HL-60 (cell line): ENCODE measurements at places on chromosomes 3 and 15.

- no peak for DNase-seq
These were observed 335.1 kb upstream of the THRB start for GRCh38 chr3:24829629-24830229.

DNA sequence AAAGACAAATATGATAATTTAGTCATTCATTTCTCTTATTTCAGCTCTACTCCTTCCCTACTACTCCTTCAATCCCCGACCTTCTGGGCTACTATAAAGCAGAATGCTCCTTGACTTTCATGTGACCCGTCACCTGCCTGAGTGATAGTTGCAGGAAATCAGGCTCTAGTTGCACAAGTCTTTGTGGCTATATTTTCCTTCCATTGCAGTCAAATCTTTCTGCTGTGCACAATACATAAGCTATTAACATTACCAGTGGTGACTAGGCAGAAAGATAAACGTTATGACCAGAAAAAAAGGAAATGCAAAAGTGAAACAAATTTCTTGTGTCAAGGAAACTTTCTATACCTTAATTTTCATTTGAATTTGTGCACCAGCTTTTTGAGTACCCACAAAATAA is 2.3 kb downstream of the SUCNR1 start:
- DNase-seq, result peak; percentile 88

DNA sequence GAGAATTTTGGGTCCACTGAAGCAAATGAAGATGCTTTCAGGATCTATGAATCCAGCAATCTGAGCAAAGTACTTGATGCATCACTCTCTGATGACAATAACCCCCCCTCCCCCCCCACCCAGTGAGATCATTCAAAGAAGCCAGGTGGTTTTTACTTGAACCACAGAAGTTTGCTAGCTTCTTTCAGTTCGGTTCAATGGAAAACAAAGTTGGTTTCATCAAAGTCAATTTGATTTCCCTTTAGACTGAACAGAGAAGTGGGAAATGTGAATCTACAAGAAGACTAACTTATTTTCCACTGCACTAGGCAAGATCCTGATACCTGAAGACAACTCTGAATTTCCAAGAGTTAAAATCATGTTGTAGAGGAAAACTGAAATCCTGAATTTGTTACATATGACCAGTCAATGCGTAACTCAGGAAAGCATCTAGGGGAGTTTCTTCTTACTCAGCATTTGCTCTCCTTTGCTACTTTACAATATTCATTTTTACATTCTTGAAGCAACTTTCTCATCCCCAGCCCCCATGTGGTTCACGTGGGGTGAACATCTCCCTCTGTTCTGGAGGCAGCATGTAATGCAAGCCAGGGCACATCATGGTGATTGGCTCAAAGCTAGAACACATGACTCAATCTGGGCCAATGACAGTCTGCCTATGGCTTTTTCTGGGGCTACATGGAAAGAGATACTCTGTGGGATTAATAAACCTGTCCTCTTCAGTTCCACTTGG is 572.6 kb downstream of the FOXP1 start:
- no peak for DNase-seq

DNA sequence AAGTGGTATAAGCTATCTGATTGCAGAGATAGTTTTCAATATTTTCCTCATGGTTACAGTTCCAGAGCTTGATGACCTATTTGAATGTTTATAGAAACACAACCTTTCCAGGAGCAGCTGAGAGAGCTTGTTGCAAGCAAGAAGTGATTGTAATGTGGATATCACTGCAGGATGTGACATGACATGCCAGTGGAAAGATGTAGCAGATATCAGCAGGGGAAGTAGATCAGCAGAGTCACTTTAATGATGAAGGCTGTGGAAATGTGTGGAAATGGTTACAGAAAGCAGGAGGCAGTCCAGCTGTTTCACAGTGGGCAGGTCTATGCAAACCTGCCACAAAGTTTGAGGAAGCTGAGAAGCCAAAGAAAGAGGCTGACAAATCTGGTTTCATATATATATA is 21.0 kb downstream of the TMEM158 start:
- peak; percentile 32 for DNase-seq

- no peak for DNase-seq
These were observed 62.2 kb downstream of the AAGAB start for GRCh38 chr15:67192185-67192820.

- DNase-seq, result no peak
These were observed 3.1 kb upstream of the PSMD6 start for GRCh38 chr3:64026346-64026745.

DNA sequence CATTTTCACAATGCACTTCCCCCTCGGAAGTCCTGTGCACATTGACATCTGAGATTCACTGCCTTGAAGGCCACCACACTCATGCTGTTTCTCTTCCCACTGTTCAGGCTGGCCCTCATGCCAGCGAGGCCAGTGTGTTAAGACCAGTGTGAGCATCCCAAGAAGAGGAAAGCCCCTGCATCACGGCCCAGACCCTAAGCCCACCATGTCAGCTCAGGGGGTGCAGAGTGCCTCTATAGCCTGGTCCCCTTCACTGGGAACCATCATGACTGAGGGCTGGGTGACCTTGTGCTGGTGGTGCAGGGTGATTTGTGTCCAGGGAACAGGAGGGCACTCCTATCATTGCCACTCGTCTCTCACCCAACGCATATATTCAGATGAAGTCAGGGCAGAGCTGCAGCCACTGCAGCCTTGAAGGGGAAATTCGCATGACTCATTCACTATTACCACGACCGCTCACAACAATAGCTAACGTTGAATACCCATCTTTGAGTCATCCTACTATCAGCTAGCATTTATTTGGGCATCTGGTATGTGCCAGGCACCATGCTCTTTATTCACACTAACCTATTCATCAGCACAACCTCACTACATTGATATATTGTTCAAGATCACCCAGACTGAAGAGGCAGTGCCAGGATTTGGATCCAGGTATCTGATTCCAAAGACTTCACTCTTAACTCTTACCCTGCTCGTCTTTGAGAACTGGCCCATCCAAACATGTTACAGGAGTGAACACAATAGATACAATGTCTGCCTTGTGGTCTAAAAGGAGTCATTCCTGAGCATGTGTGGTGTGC is 58.8 kb upstream of the SLC6A11 start:
- no peak for DNase-seq

- no peak for DNase-seq
These were observed 709 bp downstream of the SCAMP5 start for GRCh38 chr15:74995779-74996765.

GRCh38 chr3:98565237-98565643 is 28.2 kb downstream of the CPOX start:
- no peak for DNase-seq

GRCh38 chr3:165614337-165614736 is 222.9 kb downstream of the BCHE start:
- no peak for DNase-seq

- peak; percentile 34 for DNase-seq
These were observed 127.5 kb downstream of the BDH1 start for GRCh38 chr3:197428117-197428801.

DNA sequence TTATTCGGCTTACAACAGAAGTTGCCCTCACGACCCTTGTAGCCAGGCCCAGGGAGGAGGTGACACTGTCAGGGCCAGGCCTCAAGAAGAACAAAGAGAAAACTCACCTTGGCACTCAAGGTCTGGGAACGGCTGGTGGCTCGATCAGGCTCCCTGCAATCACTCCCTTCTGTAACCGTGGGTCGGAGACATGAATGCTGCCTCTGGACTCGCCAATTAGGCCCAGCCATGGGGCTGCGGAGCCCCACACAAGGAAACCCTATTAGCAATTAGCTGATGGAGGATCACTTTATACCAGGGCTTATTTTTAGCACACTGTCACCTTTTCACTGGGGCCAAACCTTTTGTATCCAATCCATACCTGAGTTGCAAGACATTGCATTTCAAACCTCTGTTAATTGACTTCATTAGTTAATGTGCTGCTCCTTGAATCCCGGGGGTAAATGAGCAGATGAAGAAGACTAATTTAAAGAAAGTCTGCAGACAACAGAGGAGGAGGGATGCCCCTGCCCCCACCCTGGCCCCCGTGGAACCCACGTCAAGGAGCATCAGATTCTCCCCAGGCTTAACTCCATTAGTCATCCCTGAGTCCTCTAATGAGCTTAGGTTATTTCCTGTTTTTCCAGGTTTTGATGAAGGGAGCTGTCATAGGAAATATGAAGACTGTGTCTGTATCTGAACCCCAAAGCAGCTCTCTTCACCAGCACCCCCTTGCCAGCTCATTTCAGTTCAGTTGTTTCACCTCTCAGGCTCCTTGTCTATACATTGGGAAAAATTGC is 255.3 kb downstream of the RORA start:
- no peak for DNase-seq

DNA sequence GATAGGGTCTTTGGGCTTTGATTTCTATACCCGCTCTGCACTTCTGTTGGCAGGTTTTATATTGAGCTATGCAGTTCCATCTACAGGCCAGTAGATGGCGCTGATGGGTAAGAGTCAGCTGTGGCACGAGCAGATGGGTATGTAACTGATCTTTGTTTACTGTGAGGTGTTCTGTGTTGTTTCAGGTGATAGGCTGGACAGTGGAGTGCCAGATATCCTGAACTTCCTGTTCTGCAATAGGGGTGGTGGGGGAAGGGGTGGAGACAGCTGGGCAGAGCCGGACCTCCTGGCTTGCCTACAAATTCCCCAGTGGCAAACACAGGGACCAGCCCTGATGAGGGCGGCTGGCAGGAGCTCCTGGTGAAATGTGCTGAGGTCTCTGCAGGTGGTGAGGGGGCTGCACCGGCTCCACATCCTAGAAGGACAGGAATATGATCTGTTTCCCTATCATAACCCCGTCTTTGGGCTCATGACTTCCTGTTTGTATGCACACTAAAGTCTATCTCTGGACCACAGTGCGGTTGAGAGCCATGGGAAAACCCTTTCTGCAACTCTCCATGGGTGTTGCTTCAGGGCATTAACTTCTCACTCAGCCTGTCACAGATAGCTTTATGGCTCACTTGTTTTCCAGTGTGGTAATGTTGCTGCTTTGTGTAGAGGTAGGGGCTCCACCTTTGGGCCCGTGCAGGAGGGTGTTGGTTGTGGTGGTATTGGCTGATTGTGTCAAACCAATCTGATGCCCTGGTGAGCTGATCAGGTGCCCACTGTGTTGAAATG is 13.4 kb upstream of the FAM98B start:
- DNase-seq, result peak; percentile 72

DNA sequence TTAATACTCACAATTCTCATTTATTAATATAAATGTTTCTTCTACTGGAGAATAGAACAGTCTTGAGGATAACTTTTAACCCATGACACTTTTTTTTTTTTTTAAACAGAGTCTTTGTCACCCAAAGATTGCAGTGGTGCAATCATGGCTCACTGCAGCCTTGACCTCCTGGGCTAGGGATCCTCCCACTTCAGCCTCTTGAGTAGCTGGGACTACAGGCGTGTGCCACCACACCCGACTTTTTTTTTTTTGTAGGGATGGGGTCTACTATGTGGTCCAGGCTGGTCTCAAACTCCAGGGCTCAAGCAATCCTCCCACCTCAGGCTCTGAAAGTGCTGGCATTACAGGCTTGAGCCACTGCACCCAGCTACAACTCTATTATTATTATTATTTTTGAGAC is 34.5 kb downstream of the PIK3CB start:
- DNase-seq, result no peak

DNA sequence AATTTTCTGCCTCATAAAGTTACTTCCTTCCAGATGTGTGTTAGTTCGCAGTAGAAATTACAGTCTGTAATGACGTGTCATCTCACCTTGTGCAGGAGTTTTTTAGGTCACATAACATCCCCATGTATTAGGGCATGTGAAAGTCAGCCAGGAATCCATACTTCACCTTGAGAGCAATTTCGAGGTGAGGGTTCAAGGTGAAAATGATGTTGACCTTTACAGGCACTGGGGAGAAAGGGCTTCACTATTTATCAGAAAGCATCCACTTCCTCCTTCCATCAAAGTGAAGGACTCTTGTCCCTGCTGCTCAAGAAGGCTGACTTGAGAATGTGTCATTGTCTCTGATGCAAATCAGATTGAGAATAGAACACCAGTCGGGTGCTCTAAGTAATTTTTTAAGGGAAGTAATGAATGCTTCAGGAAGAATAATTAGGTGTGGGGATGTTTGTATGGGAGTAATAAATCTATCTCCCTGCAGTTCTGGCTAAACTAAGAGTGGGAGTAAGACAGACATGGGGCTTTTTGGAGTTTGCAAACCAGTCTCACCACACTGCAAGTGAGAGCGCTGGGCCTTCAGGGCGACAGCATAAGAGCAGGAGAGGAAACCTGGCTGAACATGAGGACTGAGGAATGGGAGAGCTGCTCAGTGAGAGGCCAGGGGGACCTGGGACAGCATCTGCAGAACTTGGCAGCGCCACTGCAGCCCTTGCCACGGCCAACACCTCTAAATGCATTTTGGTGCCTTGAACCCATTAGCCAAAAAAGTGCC is 85.9 kb upstream of the IL12A start:
- no peak for DNase-seq

DNA sequence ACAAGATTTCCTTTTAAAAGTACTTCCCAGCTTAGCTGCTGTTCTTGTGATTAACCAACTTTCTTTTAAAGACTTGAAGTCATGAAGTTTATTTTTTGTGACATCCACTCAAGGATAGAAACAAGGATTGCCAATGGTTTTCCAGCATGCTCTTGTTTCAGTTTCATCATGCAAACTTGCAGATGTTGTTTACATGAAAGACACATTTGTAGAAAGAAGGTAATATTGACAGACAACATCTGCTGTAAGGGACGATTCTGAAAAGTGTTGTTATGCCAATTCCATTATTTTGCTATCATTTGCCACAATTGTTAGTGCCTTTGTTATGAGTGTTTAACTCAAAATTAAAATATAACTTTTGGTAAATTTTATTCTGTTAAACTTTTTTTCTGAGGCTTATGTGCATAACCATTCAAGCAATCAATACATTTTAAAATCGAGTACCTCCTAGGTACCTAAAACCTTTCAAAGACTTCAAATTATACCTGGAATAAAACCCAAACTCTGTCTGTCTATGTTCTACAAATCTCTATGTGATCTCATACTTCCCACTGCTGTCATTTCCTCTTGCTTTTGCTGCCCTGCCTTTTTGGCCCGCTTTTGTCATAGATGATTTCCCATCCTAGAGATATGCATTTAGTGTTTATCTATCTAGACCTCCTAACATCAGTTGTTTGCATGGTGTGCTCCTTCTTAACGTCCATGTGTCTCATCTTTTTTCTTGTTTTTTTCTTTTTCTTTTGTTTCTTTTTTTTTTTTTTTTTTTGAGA is 630.4 kb downstream of the NR2F2 start:
- DNase-seq, result no peak

DNA sequence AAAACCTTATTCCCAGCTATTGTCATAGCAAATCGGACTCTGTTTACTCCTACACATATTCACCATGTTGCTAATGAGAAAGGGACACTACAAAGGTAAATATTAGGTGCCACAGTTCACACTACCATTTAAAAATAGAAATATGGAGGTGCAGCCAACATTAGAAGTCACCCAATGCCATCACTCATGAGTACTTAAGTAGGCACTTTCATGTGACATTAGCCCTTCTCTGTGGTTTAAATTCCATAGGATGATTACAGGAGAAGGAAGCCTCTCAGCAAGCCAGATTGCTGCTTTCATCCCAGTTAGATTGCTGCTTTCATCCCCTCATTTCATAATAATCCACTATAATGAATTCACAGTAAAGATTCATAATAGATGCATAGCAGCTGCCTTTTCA is 376.8 kb upstream of the ALCAM start:
- DNase-seq, result no peak
